ENCODE measurements at places on chromosomes 5 and 9. TPM values are rescaled to one million over a fixed set of nuclear protein-coding genes. Genes with fewer than 3 reads are reported as not detected.
A peak's percentile ranks its signal among the peaks of the same experiment; 100 is the strongest.

GRCh38 chr5:118653872-118654271, 334.5 kb downstream of the DTWD2 start:
- H3K27ac ChIP-seq = no peak overlapping the region
- no peaks in the 10 kb centered on the region for H3K27me3 ChIP-seq
- no peaks in the 10 kb centered on the region for H3K36me3 ChIP-seq
- no peak overlapping the region for H3K4me3 ChIP-seq

- no peaks in the 10 kb centered on the region for H3K36me3 ChIP-seq
- H3K27me3 ChIP-seq = no peaks in the 10 kb centered on the region
- no peak overlapping the region for H3K27ac ChIP-seq
- H3K4me1 ChIP-seq = no peaks in the 10 kb centered on the region
- DNase-seq = no peak
- H3K4me3 ChIP-seq = no peak overlapping the region
These were observed 49.0 kb downstream of the MSX2 start for GRCh38 chr5:174773371-174773770.

Gene ALDOB
- not detected for total RNA-seq

DNA sequence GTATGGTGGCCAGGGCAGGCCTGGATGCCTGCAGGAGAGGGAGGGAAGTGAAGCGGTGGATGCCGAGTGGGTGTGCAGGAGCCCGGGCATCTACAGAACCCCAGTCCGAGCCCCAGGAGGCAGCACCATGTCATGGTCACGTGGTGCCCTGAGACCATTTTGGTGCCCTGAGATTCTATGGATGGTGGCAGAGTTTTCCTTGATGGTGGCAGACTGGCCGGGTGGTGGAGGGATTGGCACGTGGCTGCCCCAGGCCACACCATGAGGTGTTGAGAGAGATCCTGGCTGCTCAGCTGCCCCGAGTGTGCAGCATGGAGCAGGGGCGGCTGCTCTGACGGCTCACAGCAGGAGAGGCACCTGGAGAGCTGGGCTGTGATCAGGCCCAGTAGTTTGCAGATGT, 52.3 kb downstream of the SYK start:
- H3K27me3 ChIP-seq = no peaks in the 10 kb centered on the region
- DNase-seq = no peak
- H3K4me1 ChIP-seq = no peaks in the 10 kb centered on the region
- H3K36me3 ChIP-seq = no peaks in the 10 kb centered on the region
- no peak overlapping the region for H3K4me3 ChIP-seq

GRCh38 chr5:91089758-91090157, 293.4 kb downstream of the ARRDC3 start:
- no peaks in the 10 kb centered on the region for H3K36me3 ChIP-seq
- no peak overlapping the region for H3K27ac ChIP-seq
- no peak overlapping the region for H3K4me3 ChIP-seq
- no peaks in the 10 kb centered on the region for H3K4me1 ChIP-seq

DNA sequence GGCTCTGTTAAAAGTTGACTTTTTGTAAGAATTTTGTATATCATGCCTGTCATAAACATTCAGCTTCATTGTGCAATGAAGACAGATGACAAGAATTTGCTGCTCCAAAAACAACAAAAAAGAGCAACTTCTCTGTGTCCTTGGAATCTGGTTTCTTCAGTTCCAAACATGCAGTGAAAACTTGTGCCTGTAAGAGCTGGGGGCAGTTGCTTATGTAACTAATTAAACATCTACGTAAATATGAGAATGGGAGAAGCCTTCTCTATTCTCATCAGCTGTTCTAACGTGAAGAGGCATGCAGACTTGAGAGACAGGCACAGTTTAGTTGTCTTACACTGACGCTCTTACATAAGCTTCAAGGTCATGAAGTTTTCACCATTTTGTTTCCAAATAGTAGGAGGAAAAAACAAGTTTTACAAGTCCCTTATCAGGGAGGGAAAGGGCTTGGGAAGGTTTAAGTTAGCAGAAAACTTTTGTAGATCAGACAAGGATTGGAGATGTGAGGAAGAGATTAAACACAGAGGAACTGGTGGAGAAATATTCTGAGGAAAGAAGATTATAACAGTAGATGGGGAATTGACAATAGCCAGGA, 170.4 kb downstream of the RFK start:
- no peaks in the 10 kb centered on the region for H3K4me1 ChIP-seq
- H3K27ac ChIP-seq = no peak overlapping the region
- H3K27me3 ChIP-seq = no peaks in the 10 kb centered on the region
- no peak overlapping the region for H3K4me3 ChIP-seq
- no peaks in the 10 kb centered on the region for H3K36me3 ChIP-seq
- DNase-seq = no peak

Gene RNF38
- 43.3 TPM for total RNA-seq

Gene SLC22A5
- 5.2 TPM for total RNA-seq

DNA sequence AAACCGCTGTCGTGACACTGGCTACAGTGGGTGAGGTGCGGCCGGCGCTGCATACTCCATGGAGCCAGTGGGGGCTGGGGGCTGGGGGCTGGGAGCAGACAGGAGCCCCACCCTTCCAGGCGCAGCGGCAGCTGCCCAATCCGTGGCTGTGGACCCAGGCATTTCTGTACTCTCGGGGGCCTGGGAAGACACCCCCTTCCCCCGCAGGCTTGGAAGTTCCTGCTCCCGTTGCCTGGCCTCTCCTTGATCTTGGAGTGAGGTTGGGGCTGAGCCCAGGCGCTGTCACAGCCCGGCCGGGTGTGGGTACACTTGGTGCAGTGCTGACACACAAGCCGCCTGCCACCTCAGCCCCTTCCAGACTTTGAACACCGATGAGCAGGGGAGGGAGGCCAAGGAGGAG, 27.7 kb upstream of the GGTA1 start:
- H3K4me3 ChIP-seq = no peak overlapping the region
- H3K27me3 ChIP-seq = no peaks in the 10 kb centered on the region
- DNase-seq = no peak
- no peaks in the 10 kb centered on the region for H3K36me3 ChIP-seq
- H3K27ac ChIP-seq = no peak overlapping the region

Gene PCDHA9
- total RNA-seq = not detected

DNA sequence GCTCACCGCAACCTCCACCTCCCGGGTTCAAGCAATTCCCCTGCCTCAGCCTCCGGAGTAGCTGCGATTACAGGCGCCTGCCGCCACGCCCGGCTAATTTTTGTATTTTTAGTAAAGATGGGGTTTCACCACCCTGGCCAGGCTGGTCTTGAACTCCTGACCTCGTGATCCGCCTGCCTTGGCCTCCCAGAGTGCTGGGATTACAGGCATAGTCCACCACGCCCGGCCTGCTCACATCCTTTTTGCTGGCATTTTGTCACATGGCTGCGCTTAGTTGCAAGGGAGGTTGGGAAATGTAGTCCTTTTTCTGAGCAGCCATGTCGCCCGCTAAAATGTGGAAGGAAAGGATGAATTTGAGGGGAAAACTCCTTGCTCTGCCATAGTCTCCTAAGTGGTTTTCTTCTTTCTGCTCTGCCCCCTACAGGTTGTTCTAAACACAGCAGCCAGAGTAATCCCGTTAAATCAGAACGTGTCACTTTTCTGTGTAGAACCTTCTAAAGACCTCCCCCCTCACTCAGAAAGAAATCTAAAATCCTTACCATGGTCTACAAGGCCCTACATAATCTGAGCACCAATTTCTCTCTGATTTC, 57.8 kb upstream of the HSPA9 start:
- no peaks in the 10 kb centered on the region for H3K36me3 ChIP-seq
- peaks cover 17% of the 10 kb centered on the region for H3K27me3 ChIP-seq
- H3K27ac ChIP-seq = no peak overlapping the region
- no peaks in the 10 kb centered on the region for H3K4me1 ChIP-seq
- H3K4me3 ChIP-seq = no peak overlapping the region

Gene CETN3
- 41.6 TPM for total RNA-seq

Gene GCNT4
- 1.4 TPM for total RNA-seq

Gene SLCO6A1
- total RNA-seq = not detected

Gene GPR151
- not detected for total RNA-seq

Gene ADAMTS6
- total RNA-seq = 1.2 TPM

Gene CLINT1
- 73.1 TPM for total RNA-seq

DNA sequence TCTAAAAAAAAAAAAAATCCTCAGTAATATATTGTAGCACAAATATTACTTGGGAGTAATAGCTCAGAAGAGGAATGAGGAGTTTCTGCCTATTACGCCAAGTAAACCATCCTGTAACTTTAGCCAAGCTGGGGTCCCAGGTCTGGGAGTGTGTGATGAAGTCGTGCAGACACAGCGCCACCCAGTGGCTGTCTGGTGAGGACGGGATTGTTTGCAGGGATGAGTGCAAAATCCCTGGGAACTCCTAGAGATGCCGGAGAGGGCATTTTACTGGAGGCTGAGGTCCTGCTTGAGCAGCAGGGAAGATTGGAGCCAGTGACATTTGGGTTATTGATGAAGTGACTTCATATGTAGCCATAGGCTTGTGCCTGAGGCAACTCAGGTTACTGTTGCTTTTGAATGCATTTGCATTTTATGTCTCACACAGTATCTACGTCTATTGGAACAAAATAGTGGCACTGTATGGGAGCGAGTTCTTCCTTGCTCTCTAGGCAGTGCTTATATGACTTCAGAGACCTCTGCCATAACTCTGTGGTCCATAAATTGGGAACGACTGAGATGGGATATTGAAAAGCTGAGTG, 72.8 kb downstream of the PSAT1 start:
- peak; percentile 36 for DNase-seq
- H3K4me1 ChIP-seq = no peaks in the 10 kb centered on the region

Gene POC5
- total RNA-seq = 15.2 TPM

Gene AIF1L
- total RNA-seq = 0.48 TPM

Gene CDKN2B
- total RNA-seq = not detected

Gene WDR31
- total RNA-seq = 1.3 TPM

GRCh38 chr9:18208166-18209059, 265.5 kb upstream of the ADAMTSL1 start:
- H3K27me3 ChIP-seq = no peaks in the 10 kb centered on the region
- H3K4me1 ChIP-seq = no peaks in the 10 kb centered on the region
- no peaks in the 10 kb centered on the region for H3K36me3 ChIP-seq
- DNase-seq = no peak
- no peak overlapping the region for H3K27ac ChIP-seq

DNA sequence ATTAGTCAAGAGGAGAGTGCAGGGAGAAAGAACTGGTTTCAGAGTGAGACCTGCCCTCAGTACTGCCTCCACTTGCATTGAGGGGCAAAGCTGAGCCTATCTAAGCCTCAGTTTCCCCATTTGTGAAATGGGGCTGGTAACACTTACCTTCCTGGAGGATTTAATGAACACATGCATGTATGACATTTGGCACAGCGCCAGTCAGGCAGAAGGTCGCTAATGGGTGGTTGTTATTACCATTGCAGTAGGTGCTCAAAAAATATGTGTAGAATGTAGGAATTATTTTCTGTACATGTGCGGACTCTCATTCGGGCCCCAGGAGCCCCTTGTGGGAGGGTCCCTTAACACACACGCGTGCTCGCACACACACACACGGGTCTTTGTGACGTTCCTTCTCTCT, 10.9 kb downstream of the FAT2 start:
- H3K4me1 ChIP-seq = peaks cover 14% of the 10 kb centered on the region
- no peaks in the 10 kb centered on the region for H3K36me3 ChIP-seq
- no peak for DNase-seq
- no peaks in the 10 kb centered on the region for H3K27me3 ChIP-seq

Gene FGF18
- 0.18 TPM for total RNA-seq

DNA sequence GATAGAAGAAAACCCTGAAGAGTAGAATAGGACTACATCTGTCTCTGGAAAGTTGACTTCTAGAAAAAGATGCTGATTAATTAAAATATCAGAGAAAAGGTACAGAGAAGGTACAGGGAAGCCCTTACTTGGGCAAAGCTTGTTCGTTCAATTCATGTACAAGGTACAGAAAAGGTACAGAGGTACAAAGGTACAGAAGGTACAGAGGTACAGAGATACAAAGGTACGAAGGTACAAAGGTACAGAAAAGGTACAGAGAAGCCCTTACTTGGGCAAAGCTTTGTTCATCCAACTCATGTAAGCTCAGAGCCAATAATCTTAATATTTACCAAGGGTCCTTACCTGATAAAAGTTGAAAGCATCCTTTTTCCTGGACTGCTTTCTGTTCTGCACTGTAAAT, 182.3 kb downstream of the PCSK1 start:
- no peak overlapping the region for H3K27ac ChIP-seq
- H3K4me3 ChIP-seq = no peak overlapping the region
- H3K36me3 ChIP-seq = no peaks in the 10 kb centered on the region
- H3K4me1 ChIP-seq = no peaks in the 10 kb centered on the region

DNA sequence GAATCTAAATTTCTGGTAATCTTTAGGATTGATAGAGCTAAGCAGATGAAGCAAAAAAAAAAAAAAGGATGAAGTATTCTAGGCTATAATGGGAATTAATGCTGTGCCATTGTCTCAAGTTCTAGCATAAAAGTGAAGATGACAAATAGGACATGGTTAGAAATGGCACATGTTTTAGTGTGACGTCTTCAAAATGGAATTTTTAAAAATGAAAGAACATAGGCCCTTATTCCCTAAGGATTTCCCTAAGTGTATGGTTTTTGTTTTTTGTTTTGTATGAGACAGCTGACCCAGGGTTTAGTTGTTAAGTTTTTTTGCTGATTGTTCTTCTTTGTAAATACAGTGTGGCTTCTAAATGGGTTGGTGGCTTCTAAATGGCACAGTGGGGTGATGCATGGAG, 7.1 kb downstream of the TLE4 start:
- no peaks in the 10 kb centered on the region for H3K36me3 ChIP-seq
- H3K4me1 ChIP-seq = peaks cover 80% of the 10 kb centered on the region
- no peak overlapping the region for H3K27ac ChIP-seq
- DNase-seq = no peak

Measured in CD8-positive, alpha-beta memory T cell (primary cell).